ENCODE measurements at places on chromosomes 2 and 18.
A peak's percentile ranks its signal among the peaks of the same experiment; 100 is the strongest.

DNA sequence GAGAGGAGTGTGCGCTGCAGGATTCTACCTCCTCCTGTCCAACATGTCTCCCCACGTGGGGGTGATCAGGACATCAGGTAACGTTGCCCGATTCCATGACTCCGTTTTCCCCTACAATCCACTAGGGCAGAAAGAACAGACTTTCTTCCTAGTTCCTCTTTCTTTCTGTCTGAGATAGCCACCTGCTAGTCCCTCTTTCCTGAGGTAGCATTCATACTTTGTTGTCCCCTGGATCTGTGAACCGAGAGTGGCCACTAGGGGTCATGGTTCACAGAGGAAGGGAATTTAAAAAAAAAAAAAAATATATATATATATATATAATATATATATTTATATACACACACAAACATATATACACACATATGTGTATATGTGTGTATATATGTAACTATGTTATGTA is 210.0 kb upstream of the ZNF521 start:
- DNase-seq, result peak; percentile 3

DNA sequence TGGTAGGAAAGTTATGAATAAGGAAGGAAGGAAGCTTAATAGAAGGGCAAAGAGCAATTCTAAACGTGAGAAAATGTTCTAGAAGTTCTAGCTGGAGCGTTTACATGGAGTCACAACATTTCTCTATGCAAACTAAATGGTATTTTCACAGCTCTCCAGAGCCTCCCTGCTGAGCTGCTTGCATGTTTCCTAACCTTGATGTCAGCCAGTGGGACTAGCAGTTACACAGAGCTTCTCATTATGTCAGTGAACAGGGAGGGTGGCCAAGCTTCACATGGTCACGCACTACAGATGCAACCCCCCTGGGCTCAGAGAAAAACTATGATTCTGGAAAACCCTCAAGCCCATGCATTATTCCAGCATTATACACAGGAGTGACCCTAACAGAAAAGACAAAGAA is 153.4 kb upstream of the CCDC150 start:
- no peak for DNase-seq

DNA sequence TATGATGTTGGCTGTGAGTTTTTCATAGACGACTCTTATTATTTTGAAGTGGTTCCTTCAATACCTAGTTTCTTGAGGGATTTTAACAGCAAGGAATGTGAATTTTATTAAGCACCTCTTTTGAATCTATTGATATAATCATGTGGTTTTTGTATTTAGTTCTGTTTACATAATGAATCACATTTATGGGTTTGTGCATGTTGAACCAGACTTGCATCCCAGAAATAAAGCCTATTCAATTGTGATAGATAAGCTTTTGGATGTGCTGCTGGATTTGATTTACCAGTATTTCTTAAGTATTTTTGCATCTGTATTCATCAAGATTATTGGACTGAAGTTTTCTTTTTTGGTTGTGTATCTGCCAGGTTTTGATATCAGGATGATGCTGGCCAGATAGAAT is 131.6 kb upstream of the SCN7A start:
- DNase-seq, result no peak

- DNase-seq, result peak; percentile 89
Measured at GRCh38 chr2:162243294-162243693, at the start of gene FAP. Gene FAP (minus strand): TSS chr2:162243445. CDS start chr2:162243327, 118 bp downstream.

- DNase-seq, result no peak
Measured at GRCh38 chr2:166152064-166152463, 24.2 kb upstream of the SCN1A start.

GRCh38 chr2:215870986-215871385 is 142.4 kb downstream of the MREG start:
- no peak for DNase-seq

GRCh38 chr2:171522788-171523087 is 464 bp downstream of the CYBRD1 start:
- no peak for DNase-seq

DNA sequence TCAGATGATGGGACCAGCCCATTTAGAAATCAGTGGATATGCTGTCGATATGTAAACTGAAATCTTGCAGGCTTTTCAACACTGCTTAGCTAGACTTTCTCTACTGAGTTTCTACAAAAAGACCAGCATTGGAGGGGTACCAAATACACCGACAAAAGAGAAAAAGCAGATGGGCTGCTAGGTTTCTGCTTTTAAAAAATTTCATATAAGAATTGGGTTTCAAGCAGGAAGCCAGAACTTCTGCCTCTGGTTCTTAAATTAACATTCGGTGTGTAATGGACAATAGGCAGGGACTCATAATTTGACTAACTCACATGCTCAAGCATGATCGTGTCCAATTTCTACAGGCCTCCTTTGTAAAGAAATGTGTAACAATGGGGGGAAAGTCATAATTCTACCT is 3.1 kb downstream of the ARL4C start:
- DNase-seq, result no peak

DNA sequence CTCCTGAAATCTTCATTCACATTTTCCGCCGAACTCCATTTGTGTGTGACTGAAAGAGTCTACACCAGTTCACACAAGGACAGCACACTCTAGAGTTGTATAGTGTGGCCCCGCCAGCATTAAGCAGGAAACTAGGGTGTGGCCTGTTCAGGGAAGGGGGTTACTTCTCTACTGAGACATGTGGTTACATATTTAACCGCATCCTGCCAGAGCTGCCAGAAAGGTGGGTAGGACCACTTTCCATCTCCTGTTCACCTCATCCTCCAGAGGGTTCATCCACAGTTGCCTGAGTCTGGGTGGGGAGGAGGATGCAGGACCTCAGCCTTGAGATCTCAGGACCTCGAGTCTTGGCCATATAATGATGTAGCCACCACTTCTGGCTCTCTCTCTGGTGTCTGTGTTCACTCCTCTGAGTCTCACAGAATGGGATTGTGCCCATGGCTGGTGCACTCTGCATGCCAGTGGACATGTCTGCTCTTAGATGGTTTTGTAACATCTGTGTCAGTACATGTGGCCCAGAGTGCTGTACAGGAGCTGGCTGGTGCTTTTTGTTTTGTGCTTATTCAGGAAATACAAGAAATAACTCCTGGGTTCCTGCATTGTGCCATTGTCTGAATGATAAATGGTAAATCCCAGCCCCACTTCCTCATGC is 7.7 kb upstream of the SP140L start:
- no peak for DNase-seq

GRCh38 chr2:218744615-218745014 is 34.0 kb downstream of the TTLL4 start:
- no peak for DNase-seq

GRCh38 chr2:128447538-128447995 is 128.9 kb upstream of the HS6ST1 start:
- no peak for DNase-seq

GRCh38 chr18:77062518-77063003 is 70.0 kb downstream of the MBP start:
- DNase-seq, result no peak

DNA sequence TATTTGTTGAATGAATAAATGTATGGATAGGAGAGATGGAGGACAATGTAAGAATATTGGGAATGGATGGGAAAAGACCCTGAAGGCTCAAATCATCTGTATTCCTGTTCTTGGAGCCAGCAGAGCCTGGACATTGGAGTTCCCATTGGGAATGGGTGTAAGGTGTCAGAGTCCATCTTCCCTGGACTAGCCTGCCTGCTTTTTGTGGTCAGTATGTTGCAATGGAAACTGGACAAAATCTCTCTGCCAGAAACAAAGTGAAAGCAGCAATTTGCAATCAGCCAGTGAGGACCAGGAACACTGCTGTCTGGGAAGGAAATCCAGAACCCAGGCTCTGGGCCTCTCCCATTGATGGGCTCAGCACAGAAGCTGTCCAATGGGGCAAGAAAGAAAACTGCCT is 83.5 kb upstream of the SKOR2 start:
- no peak for DNase-seq

- DNase-seq, result no peak
Measured at GRCh38 chr2:132780651-132781050, 110.6 kb upstream of the LYPD1 start.

- no peak for DNase-seq
Measured at GRCh38 chr2:223101340-223102039, 49.5 kb downstream of the KCNE4 start.

- DNase-seq, result no peak
Measured at GRCh38 chr2:129884221-129884786, 95.2 kb upstream of the RAB6C start.

- no peak for DNase-seq
Measured at GRCh38 chr2:181787310-181788048, 104.1 kb upstream of the ITPRID2 start.

GRCh38 chr2:208479342-208479741 is 72.8 kb downstream of the PTH2R start:
- DNase-seq, result no peak

DNA sequence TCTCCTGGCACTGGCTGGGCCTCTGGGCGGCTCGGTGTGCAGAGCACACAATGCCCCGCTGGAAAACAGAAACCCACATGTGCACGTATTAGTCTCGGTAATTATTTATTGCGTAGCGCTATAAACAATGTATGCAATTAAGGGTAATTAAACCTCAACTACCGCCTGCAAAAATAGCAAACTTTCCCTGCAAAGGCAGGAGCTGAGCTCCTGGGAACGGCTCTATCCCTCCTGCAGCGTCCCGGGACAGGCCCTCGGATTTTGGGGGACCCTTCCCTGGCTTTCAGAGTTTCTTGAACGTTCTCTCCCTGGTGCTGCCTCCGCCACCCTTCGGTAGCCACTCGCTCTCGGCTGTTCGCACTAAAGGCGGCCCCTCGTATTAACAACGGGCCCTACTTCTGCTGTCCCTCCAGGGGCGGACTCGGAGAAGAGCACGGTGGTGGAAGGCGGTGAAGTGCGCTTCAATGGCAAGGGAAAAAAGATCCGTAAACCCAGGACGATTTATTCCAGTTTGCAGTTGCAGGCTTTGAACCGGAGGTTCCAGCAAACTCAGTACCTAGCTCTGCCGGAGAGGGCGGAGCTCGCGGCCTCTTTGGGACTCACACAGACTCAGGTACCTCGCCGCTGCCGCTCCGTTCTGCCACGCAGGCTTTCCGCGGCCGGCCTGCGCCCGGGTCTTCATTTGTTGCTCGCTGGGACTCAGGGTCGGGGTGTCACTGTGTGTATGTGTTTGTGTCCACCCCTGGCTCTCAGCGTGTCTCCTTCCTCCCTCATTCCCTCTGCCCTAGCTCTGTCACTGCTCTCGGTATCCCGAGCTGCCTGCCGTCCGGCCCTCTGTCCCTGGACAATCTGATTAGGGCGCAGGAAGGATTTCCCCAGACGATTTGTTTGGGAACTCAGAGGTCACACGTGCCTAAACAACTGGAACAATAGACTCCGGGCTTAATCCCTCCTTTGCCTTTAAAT is 1.2 kb downstream of the DLX1 start:
- DNase-seq, result no peak

- DNase-seq, result no peak
Measured at GRCh38 chr2:134310107-134311079, 56.5 kb downstream of the MGAT5 start.

GRCh38 chr2:239225371-239225851 is 175.4 kb downstream of the HDAC4 start:
- no peak for DNase-seq

DNA sequence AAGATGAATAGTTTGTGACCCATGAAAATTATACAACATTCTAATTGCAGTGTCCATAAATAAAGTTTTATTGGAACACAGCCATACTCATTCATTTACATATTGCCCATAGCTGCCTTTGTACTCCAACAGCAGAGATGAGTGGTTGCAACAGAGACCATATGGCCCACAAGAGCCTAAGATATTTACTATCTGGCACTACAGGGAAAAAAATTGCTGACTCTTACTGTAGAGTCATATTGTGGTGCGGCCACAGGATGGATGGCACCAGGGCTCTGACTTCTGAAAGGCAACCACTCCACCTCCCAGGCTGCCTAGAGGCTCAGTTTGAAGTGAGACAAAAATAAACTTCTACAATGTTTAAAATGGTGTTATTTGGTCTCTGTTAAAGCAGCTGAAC is 404.0 kb upstream of the ATP5MC3 start:
- DNase-seq, result no peak

DNA sequence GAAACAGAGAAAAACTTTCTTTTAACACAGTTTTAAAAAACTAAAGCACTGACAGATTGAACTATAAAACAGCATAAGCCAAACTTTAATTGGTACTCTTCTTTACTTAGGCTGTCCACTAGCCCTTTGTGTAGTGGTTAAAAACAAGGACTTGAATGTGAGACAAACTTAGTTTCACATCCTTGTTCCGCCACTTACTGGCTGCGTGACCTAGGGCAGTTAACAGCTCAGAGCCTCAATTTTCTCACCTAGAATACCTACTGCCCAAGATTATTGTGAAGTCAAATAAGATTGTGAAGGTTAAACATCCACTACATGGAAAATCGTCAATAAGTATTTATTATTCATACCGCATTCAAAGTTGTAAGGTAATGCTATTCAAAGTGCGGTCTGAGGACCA is 2.0 kb downstream of the WDR35 start:
- DNase-seq, result no peak

DNA sequence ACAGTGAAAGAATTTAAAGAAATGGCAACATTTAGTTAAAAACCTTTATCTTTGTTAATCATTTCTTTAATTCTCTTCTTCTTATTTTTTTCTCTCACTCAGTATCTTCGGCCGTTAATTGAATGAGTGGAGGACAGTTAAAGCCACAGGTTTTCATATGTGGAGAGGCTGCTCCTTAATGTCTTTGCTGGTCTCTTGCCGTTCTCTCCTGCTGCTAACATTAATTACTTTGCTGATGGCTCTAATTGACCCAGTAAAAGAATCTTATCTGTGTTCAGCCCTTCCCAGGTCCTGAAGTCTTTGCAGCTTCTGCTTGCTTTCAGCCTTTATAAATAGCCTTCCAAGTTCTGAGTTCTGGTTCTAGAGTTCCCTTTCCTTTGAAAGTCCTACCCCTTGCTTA is 77.1 kb downstream of the ADAM23 start:
- no peak for DNase-seq

DNA sequence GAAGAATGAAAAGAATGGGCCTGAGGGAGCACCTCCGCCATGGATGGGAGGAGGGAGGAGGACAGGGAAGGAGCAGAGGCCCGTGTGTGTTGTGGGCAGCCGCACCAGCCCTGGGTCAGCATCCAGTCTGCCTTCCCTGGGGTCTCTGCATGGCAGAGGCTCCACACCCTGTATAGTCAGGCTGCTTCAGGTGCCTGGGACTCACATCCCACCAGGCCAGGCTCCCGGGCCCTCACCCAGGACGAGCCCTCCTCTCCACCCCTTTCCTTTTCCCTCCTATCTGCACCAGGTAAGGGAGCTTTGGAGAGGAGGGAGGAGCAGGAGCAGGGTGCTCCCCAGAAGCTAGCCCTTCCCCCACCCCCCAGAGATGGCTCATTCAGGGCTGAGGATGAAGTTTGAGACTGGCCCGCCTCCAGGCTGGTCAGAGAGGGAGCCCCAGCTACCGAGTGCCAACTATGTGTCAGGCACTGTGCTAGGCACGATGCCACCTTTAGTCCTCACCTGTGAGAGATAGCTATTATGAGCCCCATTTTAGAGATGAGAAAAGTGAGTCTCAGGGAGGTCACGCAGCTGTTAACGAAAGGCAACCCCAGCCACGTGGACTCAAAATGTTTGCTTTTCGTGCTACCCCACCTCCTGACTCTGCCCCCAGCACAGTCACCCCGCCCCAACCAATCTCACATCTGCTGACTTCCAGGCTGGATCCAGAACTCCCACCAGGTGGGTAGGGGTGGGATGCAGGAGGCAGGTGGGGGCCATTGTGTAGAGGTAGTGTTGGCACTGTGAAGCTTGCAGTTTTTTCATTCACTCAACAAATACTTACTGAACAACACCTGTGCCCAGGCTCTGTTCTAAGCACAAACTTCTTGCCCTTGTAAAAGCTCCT is 242.1 kb downstream of the DYSF start:
- no peak for DNase-seq
